ENCODE measurements at places on chromosomes 3 and 15.

GRCh38 chr15:43006991-43007390, 86.4 kb upstream of the TTBK2 start:
- DNase-seq: no peak

DNA sequence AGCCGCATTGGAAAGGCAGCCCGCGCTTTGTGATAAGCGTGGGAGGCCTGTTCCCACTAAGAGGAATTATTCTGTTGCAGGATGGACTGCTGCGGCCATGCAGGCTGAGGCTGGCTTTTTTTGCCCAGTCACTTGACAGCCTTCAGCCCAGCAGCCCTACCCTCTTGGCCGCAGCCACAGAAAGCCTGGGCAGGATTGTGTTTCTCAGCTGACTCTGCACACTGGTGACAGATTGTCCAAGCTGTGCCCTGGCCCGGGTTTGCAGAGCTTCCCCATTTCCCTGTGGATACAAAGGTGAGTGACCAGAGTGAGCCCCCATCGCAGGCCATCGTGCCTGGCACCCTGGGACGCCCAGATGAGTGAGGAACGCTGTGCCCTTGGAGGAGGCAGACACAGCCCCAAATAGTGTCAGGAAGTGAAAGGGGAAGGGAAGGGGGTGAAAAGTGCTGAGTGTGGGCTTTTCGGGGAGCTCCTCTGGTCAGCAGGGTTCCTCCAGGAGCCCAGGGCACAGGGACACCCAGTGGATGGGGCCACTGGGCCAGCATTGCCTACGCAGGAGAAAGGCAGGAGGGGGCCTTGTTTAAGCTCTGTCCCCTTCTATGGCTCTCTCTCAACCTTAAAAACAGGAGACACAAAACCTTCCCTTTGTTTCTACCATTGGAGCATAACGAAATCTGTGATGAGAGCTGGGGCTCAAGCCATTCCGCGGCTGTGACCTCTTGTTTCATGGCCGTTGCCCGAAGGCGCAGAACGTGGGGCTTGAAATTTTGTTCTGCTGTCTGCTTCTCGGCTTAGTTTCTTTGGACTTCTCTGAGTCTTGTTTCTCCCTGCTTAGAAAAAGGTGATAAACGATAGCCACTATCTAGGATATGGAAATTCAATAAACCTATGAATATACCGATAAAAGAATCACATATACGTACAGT, 91.5 kb upstream of the MEF2A start:
- no peak for DNase-seq

DNA sequence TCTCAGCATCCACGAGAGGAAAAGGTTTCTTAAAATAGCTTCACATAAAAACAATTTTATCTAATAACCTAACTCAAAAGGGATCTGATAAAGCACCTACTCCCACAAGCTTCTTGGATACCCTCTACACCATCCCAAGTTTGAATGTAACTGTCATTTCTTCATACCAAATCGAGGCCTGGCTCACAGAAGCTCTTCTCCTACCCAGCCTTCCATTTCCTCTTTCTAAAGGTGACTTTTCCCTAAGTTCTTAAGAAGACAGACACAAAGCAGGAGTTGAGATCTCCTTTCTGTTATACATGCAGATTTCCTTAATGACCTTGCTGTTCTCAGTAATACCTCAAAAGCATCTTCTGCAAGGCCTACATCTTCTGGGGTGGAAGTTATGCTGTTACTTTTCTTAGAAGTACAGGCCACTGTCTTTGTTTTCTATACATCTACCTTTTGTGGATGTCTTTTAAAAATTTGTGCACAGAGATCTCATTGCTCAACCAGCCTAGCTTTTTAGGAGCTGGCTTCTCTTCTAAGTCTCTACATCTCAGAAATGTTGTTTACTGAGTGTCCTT, 3.4 kb upstream of the LRRIQ4 start:
- DNase-seq: no peak

DNA sequence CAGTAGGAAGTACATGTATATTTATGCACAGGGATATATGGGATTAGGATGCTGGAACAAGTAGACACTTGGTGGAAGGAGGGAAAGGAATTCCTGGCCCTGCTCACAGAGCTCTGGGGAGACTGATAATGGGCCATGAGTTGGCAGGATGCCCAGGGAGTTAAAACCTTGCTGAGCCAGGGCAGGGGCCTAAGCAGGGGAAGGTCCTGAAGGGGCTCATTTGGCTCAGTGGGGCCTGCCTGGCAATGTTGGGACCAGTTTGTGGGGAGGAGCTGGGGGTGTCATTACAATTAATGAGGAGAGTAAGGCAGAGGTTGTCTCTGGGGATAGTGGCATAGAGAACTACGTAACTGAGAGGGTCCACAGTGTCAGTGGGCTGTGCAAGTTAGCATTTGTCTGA, 124.2 kb upstream of the ADPGK start:
- peak; percentile 89 for DNase-seq

GRCh38 chr3:46835491-46835890, 27.8 kb downstream of the MYL3 start:
- DNase-seq: no peak

GRCh38 chr3:13022348-13023234, 50.6 kb downstream of the IQSEC1 start:
- peak; percentile 85 for DNase-seq

- DNase-seq: peak; percentile 93
Observed at GRCh38 chr3:46874430-46874829, 3.1 kb upstream of the PTH1R start.

DNA sequence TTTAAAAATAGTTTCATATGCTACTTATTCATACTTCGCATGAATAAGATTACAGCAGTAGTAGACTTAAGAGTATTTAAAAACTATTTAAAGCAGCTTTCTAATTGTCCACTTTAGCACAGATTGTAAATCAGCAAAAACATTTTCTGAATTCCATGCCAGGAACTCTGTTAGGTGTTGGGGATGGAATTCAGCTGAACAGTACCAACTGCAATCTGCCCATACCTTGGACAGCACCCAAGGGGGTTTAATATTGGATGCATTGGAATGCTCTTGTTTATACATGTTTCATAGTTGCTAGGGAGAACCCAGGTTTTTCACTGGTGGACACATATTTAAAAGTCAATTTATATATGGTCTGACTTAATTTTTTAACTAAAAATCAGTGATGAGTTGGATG, 74.8 kb downstream of the PPM1L start:
- peak; percentile 56 for DNase-seq

- DNase-seq: no peak
Observed at GRCh38 chr15:58261368-58261767, 123.2 kb downstream of the AQP9 start.

Data from lung (tissue), 17 donors.